ENCODE measurements at places on chromosomes 7 and 10. TPM values are rescaled to one million over a fixed set of nuclear protein-coding genes. Genes with fewer than 3 reads are reported as not detected.

Gene PTN
- 20.0 TPM for polyA plus RNA-seq

Gene OPN1SW
- polyA plus RNA-seq: not detected

Gene TFEC
- 2.3 TPM for polyA plus RNA-seq

Gene RTKN2
- 0.28 TPM for polyA plus RNA-seq

Gene IFT22
- 27.4 TPM for polyA plus RNA-seq

Gene TRPV5
- polyA plus RNA-seq: not detected

Gene DNAJC30
- 8.8 TPM for polyA plus RNA-seq

Gene CALHM1
- polyA plus RNA-seq: not detected

Gene PTF1A
- not detected for polyA plus RNA-seq

Gene FAM20C
- polyA plus RNA-seq: 6.2 TPM

Gene PDE6C
- polyA plus RNA-seq: 0.02 TPM

Gene LIPN
- not detected for polyA plus RNA-seq

Gene CABCOCO1
- polyA plus RNA-seq: 0.84 TPM

Gene MKRN1
- 124 TPM for polyA plus RNA-seq

Gene ABCF2
- polyA plus RNA-seq: 13.6 TPM

Gene TDRD1
- 0.17 TPM for polyA plus RNA-seq

Gene POLR2J2
- 3.1 TPM for polyA plus RNA-seq

Gene ZMIZ1
- polyA plus RNA-seq: 36.5 TPM

Gene MYPN
- 0.15 TPM for polyA plus RNA-seq

Gene SPAM1
- not detected for polyA plus RNA-seq

Gene H2AZ2
- 119 TPM for polyA plus RNA-seq

Gene MRPL32
- 75.0 TPM for polyA plus RNA-seq

Gene CELF2
- polyA plus RNA-seq: 45.7 TPM

Gene LMBR1
- polyA plus RNA-seq: 50.7 TPM

Gene AKR1C8
- not detected for polyA plus RNA-seq

Gene NEUROG3
- polyA plus RNA-seq: not detected

Gene MAGI2
- polyA plus RNA-seq: 7.1 TPM

Gene ADAM12
- polyA plus RNA-seq: 6.4 TPM

Gene FAM221A
- 5.5 TPM for polyA plus RNA-seq

Gene MMD2
- not detected for polyA plus RNA-seq

Gene YAE1
- polyA plus RNA-seq: 28.5 TPM

Gene CYP26A1
- not detected for polyA plus RNA-seq

Gene GIMAP6
- 16.5 TPM for polyA plus RNA-seq

Gene GALNT17
- polyA plus RNA-seq: 13.4 TPM

Gene C10orf53
- not detected for polyA plus RNA-seq

Gene NCF1
- polyA plus RNA-seq: 0.69 TPM

Gene CRYGN
- polyA plus RNA-seq: 0.53 TPM

Gene CADPS2
- 26.7 TPM for polyA plus RNA-seq

Gene SRGN
- polyA plus RNA-seq: 107 TPM

Gene CAV1
- polyA plus RNA-seq: 150 TPM

Gene KLF6
- polyA plus RNA-seq: 79.0 TPM

Gene GPR15LG
- polyA plus RNA-seq: not detected

Gene HABP2
- polyA plus RNA-seq: 0.25 TPM

Measured in ovary (tissue), 10 donors.